ENCODE measurements at places on chromosomes 16 and 17.

DNA sequence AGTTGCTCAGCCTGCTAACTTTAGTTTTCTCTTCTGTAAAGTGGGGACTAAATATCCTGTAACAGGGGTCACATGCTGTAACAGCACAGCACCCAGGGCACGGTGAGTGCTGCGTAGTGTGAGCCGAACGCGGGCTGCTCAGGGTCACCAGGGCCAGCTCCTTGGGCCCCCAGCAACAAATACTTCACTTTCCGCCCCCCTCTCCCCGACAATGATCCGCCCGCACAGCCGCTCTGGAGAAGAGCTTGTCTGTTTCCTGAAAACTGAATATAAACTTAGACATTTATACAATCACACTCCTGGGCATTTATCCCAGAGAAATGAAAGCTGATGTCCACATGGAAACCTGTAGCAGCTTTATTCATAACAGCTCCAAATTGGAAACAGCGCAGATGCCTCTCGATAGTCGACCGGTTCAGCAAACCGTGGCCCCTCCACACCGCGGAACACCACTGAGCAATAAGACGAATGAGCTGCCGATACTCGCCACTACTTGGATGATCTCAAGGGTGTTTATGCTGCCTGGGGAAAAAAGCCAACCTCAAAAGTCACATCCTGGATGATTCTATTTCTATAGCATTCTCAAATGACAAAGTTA is 267.2 kb downstream of the PARN start:
- DNase-seq: no peak

DNA sequence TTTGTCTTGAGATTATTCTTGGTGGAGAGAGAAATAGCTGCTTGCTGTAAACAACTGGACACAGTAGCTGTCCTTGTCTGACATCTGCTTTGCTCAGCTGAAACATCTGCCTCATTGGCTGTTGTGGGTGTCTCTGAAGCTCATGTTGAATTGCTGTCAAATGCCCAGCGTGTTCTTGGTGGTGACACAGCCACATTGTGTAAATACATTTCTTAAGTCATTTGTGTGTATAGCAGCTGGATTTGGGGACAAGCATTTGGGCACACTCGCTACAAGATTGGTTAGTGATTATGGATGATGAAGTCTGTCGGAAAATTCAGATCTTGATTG is 5.3 kb downstream of the FAM234A start:
- DNase-seq: no peak

DNA sequence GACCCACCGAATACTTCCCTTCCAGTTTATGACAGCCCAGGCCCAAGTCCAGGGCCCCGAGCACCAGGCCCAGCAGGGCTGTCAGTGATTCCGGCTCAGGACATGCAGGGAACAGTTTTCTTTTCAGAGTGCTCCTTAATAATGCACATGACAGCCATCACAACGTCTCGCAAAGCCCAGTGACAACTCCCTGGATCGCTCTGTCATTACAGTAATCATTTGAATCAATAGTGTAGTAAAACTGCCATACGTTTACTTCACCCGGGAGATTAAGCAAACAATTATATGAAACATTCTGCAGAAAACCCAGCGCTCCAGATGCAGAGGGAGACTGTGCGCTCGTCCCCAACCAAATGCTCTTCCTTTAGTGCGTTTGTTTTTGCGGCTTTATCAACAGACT is 162.6 kb upstream of the CDH13 start:
- DNase-seq: no peak

GRCh38 chr16:79598348-79599181 is 2.0 kb downstream of the MAF start:
- peak; percentile 46 for DNase-seq

GRCh38 chr17:50139185-50139783 is 9.3 kb upstream of the SAMD14 start:
- no peak for DNase-seq

DNA sequence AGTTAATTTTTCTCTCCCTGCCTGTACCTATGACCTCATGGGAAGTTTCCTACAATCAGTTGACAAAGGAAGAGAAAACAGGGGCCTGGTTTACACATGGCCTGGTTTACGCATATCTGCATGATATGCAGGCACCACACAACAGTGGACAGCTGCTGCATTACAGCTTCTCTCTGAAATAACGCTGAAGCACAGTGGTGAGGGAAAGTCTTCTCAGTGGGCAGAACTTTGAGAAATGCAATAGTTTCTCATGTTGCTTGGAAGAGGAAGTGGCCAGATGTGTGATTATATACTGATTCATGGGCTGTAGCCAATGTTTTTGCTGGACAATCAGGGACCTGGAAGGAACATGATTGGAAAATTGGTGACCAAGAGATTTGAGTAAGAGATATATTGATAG is 324.1 kb upstream of the GOT2 start:
- DNase-seq: no peak

DNA sequence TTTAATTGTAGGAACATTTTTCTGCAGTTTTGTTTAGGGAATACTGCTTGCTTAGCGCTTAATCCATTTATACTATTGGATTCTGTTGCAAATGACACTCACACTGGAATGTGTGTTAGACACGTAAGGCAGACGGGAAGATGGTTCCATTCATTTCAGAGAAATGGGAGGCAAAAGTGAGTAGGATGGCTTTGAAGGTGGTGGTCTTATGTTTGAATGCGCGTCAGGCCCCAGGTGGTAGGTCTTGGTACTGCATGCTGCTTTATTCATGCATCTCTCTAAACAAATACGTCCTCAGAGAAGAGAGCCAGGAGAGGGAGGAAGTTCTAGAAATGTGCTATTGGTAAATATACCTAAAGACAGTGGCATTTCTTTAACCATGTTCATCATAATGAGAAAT is 997.6 kb upstream of the RBFOX1 start:
- peak; percentile 83 for DNase-seq

DNA sequence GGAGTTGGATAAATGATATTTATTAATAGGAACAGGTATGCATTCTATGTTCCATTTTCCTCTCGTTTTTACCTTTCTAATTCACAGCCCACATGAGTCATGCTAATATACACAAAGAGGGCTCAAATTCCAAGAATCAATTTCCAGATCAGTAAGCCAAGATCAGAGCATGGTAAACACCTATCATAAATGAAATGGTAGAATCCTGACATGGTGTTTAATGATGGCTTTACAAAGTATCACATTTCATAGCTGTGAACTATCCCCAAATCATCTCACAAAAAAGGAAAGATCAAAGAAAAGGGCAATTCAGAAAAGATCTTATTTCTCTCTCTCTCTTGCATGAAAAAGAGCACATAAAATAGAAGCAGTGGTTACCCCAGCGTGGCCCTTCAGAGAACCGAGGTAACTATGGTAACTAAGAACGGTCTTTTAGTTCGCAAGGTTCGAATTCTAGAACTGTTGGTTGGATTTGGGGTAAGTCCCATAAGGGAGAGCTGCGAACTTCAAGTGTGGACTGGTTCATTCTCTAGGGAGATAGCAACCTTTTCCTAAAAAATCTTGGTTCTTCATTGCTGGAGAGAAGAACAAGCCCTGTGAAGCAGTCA is 73.0 kb downstream of the MARCHF10 start:
- DNase-seq: no peak

GRCh38 chr16:82943371-82943770 is 316.6 kb downstream of the CDH13 start:
- no peak for DNase-seq

GRCh38 chr17:66371561-66371960 is 69.1 kb downstream of the PRKCA start:
- no peak for DNase-seq

GRCh38 chr16:53768593-53768992 is 64.6 kb downstream of the FTO start:
- DNase-seq: no peak

- DNase-seq: no peak
Observed at GRCh38 chr16:3637371-3637923, 17.0 kb upstream of the DNASE1 start.

DNA sequence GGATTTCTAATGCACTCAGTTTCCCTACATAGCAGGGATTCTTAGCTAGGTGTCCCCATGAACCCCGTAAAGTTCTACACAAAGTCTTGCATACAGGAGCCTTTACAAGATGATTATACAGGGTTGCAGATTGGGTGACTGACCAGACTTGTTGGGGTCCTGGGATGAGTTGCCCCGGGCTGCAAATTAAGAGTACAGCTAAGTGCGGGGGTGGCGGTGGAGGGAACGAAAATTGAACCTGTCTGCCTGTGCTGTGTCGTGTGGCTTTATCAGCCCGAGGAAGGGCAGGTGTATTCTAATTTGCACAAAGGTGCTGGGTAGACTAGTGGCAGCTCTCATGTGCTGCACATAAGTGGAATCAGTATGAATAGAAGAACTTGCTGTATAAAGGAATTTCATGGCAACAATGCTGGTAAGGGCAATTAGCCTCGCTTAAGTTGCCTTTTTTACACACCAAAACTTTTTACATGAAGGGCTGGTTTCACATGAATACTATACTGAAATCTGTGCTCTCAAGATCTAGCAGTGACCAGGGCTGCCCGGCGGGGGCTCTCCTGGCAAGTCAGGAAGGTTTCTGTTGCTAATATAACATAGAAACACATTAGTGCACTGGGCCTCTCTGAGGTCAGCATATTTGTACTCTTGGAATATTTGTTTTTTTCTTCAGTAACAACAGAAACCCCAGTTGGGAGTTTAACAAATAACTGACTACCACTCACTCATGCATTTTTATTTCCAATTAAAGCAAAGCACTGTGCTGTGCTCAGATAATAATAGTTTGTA is 50.7 kb downstream of the ADCY7 start:
- DNase-seq: no peak

DNA sequence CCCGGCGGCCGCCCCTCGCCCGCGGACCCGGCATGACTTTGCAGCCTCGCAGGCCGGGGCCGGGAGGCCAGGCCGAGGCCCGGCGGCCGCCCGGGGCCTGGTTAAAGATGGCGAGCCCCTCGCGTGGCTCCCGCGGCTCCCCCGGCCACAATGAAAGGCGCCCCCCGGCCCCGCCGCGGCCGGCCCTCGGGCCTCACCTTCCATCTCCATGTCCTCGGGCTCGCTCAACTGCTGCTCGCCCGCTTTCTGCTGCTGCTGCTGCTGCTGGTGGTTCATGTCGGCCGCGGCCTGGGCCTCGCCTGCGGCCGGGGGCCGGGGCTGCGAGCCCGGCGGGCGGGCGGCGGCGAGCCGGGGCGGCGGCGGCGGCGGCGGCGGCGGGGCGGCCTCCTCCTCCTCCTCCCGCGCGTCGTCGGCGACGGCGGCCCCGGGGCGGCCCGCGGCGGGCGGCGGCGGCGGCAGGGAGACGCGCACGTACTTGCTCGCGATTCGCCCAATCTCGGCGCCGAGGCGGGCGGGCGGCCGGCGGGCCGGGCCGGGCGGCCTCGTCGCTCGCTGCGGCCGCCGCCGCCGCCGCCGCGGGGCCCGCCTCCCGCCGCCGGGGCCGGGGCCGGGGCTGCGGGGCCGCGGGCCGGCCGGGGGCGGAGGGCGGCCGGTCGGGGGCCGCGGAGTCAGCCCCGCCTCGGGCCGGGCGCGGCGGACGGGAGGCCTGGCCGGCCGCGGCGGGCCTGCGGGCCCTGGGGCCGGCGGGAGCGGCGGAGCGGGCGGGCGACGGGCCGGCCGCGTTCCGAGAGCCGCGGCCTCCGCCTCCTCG is 491 bp downstream of the USP7 start:
- peak; percentile 50 for DNase-seq

- DNase-seq: peak; percentile 79
Observed at GRCh38 chr16:68642436-68643101, 2.5 kb upstream of the CDH3 start.

DNA sequence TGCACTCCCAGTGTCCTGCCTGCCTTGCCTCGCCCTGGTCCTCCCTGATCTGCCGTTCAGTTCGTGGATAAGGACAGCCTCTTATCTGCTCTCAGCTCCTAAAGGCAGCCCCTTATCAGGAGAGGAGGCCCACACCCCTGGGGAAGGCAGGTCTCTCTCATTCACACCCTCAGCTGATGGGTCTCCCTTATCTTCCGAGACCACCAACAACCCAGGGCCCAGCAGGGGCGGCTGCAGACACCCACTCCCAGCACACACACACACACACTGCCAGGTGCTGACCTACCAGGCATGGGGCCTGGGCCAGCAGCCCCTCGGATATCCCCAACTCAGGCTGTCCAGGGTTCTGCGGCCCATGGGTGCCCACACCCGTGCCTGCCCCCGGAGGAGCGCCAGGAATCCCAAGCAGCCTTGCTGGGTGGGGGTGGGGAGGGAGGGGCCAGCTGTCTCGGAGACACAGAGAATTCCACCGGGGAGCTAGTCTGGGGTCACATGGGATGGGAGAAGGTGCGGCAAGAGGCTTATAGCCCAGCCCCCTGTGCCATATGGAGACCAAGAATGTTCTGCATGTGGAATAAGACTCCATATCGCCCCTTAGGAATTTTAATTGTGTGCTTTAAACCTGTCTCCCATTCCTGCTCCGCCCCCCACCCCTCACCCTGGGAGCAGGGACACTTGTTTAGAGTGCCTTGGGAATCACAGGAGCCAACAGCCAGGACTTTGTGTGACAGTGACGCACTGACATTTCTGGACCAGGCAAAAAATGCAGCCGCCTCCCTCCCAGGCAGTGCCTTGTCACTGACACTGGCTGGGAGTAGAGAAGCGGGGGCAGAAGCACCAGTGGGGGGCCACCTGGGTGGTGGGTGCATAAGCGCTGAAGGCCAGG is 41.9 kb upstream of the EMP2 start:
- DNase-seq: no peak

GRCh38 chr16:19804538-19805323 is 79.9 kb downstream of the GPRC5B start:
- peak; percentile 38 for DNase-seq

DNA sequence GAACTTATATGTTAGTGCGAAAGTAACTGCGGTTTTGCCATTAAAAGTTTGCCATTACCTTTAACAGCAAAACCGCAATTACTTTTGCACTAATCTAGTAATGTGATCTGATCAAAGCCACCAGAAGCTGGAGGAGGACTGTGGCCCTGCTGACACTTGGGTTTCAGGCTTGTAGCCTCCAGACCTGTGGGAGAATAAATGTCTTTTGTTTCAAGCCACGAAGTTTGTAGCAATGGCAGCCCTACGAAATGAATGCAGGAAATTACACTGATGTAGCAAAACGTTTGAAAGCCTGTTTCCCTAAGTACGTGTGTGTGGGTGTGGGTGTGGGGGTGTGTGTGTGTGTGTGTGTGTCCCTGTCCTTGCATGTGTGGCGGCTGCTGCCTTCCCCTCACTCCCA is 66.6 kb downstream of the WSB1 start:
- DNase-seq: no peak

- DNase-seq: no peak
Observed at GRCh38 chr16:17885659-17886207, 415.0 kb upstream of the XYLT1 start.

DNA sequence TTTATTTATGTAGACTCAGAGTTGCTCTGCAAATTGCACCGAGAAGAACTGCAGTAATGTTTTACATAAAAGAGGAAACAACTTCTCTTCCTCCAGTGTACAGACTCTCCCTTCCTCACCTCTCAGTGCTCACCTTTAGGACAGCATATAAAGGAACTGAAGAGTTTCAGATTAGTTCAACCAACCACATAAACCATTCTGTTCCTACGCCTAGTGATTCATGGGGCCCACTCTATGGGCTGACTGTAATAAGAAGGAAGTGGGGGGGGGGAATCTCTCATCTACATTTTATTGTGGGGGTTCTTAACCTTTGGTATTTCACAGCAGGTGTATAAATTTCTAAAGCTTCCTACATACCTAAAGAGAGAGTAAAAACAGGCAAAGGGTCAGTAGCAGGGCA is 18.3 kb downstream of the ZSWIM7 start:
- no peak for DNase-seq
